ENCODE measurements at places on chromosomes 3 and 15.

- no peak for DNase-seq
These were observed 18.9 kb upstream of the FEM1B start for GRCh38 chr15:68258692-68259091.

DNA sequence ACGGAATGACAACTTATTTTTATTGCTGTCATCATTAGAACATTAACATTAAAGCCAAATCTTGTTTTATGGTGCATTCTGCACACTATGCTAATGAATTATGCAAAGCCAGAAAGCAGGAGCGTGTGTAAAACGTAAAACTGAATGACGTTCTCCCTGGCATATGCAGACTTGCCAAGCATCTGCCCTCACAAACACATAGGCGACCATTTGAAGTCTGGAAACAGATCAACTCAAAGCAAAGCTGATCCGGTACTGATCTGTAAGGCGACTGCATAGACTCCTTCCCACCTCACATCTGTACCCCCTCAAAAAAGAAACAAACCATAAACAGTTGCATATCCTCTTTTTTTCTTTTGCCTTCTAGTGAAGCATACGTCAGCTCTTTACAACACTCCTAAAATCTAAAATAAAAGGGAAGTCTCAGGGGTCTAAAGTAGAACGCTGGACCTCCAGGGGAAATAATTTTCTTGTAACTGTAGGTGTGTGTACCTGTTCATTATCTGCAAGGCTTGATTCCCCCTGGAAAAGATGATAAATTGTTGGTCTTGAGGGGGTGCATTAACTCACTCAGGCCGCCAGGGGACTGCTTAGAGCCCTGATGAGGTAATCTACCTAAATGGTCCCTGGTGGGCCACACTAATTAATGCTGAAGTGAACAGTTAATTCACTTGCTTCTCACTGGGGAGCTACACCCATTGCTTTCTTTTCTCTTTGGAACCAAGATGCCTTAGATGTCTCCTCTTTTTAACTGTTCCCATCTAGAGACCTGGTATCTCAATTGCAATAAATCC lies 231.4 kb downstream of the CDIN1 start:
- no peak for DNase-seq

DNA sequence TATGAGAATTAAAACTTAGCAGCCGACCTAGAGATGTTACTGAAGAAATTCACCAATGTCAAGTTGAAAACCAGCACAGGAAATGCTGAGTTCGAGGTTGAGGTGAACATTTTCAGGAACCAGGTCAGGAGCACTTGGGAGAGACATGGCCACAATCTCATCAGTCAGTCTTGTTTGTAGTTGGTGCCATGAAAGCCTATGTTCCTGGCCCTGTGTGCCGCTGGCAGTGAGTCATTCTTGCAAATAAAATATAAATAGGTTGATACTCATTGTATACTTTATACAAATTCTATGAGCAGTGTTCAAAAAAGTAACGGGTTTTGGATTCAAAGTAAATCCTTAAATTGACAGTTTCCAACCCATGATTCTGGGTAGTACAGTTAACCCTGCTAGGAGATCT lies 1.5 kb upstream of the FSIP1 start:
- DNase-seq: no peak

GRCh38 chr15:61318301-61318700 lies 89.2 kb upstream of the RORA start:
- no peak for DNase-seq

GRCh38 chr3:109903100-109903499 lies 565.8 kb upstream of the DPPA4 start:
- no peak for DNase-seq

DNA sequence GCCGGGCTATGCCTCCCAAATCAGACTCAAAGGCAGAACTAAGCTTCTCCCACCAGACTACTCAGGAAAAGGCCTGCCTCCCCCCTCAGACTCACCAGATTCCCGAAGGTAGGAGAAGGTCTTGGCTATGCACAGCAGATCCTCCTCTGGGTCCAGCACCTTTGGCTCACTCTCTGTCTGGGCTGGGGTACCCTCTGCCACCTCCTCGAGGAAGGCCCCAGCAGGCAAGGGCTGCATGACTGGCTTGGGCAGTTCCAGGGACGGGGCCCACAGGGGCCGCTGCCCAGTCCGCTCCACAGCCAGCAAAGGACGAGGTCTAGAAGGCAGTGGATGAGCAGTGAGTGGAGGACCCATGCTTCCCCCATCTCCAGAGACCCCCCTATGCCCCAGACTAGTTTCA lies 3.3 kb downstream of the CISH start:
- DNase-seq: no peak

GRCh38 chr3:159917141-159917540 lies 71.5 kb upstream of the IL12A start:
- DNase-seq: no peak

- DNase-seq: no peak
These were observed 334.1 kb upstream of the GRM7 start for GRCh38 chr3:6526861-6527260.

DNA sequence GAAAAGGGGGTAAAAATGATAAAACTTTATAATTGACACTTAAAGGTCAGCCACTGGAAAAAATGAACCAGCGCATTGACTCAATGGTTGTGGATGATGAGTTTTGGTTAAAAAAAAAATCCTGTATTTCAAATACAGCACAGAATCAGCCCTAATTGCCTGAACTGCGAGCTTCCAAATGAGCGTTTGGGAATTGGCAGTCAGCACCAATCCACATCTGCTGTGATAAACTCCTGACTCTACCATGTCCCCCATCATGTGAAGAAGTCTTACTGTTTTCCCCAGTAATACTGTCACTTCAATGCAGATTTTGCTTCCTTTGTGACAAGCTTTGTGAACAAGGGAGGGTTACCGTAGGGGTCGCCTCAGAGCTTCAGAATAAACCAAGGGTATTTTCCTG lies 235.4 kb downstream of the EBLN2 start:
- no peak for DNase-seq

DNA sequence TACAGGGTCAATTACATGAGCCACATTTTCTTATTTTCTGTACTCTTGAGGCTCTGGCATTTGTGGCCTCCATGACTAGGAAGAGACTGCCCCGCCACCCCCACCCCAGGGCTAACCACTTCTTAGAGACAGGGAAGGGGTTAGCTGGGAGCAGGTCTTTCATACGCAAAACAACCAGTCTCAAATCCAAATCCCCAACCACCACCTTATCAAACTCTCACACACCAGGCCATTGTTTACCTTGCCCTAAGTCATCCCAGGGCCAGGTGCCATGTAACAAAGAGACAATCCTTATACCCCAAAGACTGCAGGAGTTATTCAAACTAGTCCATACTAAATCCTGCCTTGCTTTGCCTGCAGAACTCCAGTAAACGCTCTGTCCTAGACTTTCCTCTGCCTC lies 77.8 kb downstream of the B3GNT5 start:
- DNase-seq: no peak

- no peak for DNase-seq
These were observed 346.1 kb downstream of the ZIC1 start for GRCh38 chr3:147755310-147755709.

GRCh38 chr3:138984816-138985215 lies 21.3 kb downstream of the PRR23A start:
- DNase-seq: no peak

DNA sequence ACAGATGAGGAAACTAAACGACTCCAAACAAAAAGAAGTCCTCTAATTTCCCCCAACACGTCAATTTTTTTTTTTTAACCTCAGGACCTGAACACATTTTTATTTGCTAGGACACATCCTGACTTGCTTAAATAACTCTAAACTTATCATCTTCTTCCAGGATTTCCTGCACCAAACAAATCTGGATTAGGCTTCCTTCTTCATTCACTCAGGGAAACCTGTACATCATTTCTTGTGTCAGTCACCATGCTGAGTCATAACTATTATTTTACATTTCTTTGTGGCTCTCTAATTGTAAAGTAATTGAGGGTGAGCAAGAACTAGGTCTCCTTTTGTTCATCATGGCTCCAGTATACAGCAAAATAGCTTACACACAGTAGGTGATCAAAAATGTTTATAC lies 433.4 kb upstream of the GBE1 start:
- DNase-seq: no peak

DNA sequence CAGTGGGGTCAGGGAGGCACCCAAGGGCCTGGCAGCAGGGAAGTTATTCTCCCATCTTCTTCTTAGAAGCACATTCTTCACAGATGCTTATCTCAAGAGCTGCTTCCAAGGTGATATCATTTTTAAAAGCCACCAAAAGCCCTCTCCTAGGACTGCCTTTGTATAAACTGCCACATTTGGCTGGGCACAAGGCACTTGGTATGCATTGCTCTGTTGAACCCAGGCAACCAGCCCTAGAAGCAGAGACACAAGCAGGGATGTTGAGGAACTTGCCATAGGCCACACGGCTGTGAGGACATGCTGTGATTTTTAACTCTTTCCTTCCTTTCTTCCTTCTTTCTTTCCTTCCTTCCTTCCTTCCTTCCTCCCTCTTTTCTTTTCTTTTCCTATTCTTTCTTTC lies 7.4 kb upstream of the SLC6A1 start:
- DNase-seq: no peak

GRCh38 chr15:71443538-71443937 lies 328.3 kb downstream of the THSD4 start:
- no peak for DNase-seq

GRCh38 chr15:33067456-33067855 lies 127.1 kb downstream of the FMN1 start:
- no peak for DNase-seq

- no peak for DNase-seq
These were observed 311.4 kb downstream of the PDCD6IP start for GRCh38 chr3:34109846-34110245.

DNA sequence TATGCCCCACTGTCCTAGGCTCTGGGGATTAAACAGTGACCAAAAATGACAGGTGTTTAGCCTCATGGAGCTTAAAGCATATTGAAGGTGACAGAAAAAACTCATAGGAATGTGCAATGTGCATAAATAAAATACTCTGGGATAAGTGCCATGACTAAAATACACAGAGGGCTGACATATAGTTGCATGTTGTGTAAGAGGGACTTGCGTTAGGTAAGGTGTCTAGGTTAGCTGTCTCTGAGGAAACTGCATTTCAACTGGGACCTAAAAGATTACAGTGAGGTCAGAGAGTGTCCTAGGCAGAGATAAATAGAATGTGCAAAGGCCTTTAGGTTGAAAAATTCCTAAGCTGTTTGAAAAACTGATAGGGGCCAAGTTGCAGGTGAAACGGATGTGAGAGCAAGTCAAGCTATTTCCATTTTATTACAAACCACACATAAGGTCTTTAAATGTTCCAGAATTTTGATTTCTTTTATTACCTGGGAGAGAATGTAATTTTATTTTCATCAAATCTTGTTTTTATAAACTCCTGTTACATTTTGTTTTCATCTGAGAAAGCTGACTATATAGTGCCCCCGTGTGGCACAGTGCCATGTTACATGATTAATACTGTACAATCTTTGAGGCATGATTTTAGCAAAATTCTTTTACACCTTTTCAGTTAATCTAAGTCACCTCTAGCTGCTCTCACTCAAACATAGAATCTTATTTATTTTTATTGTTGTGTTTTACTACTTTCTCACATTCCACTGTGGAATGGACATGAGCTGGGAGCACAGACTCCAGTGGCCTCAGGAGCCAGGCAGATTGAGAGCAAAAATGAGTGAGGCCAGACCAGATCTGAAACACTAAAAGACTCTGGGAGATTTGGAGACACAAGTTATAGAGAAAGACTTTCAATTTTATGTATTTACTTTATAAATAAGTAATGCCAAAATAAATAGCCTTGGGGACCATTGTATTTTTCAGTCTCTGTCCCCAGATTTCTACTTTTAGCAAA lies 259.6 kb upstream of the ZNF717 start:
- no peak for DNase-seq

Data from stimulated activated CD8-positive, alpha-beta memory T cell treated with anti-CD3 and anti-CD28 coated beads, Interleukin-7, amount 100 ng/mL, for 1 hour (primary cell).